ENCODE measurements at places on chromosomes 11 and 22.

DNA sequence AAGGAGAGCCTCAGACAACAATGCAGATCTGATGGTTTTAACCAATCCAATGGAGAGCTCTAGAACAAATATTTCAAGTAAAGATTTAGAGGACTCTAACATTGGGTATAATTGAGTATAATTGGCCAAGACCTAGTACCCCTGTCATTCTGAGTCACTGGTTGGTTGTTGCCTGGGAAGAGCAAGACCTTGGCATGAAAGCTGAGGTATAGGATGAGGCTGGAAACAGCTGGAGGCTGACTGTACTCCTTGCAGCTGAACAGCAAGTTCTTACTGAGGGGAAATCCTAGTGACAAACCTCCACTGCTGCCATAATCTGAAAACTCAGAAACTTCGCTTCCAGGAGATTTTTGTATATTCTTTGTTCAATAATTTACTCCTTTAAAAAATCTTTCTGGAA is 54.3 kb upstream of the MUC15 start:
- H3K4me3 ChIP-seq: no peak overlapping the region
- no peaks in the 10 kb centered on the region for H3K36me3 ChIP-seq
- no peaks in the 10 kb centered on the region for H3K4me1 ChIP-seq
- no peak for DNase-seq
- no peaks in the 10 kb centered on the region for H3K27me3 ChIP-seq

GRCh38 chr11:36333468-36333867 is 37.4 kb downstream of the PRR5L start:
- no peaks in the 10 kb centered on the region for H3K4me1 ChIP-seq
- no peak overlapping the region for H3K27ac ChIP-seq
- H3K36me3 ChIP-seq: no peaks in the 10 kb centered on the region
- DNase-seq: no peak
- no peaks in the 10 kb centered on the region for H3K27me3 ChIP-seq

DNA sequence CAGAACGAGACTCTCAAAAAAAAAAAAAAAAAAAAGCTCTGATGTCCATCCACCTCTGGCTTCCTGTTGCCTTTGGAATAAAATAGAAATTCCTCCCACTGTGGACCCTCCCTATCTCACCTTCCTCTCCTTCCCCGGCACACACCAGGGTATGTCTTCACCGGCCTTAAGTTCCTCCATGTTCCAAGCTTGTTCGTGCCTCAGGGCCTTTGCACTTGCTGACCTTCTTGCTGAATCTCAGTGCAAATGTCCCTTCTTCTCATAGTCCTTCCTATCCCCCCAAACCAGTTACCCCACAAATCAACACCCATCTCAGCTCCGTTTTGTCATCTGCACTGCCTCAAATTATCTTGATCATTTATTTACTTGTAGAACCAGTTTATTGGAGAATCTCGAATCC is 20.6 kb downstream of the IFT27 start:
- H3K36me3 ChIP-seq: no peaks in the 10 kb centered on the region
- H3K4me3 ChIP-seq: no peak overlapping the region
- no peak overlapping the region for H3K27ac ChIP-seq
- DNase-seq: no peak
- no peaks in the 10 kb centered on the region for H3K4me1 ChIP-seq
- H3K27me3 ChIP-seq: peaks cover 2% of the 10 kb centered on the region

DNA sequence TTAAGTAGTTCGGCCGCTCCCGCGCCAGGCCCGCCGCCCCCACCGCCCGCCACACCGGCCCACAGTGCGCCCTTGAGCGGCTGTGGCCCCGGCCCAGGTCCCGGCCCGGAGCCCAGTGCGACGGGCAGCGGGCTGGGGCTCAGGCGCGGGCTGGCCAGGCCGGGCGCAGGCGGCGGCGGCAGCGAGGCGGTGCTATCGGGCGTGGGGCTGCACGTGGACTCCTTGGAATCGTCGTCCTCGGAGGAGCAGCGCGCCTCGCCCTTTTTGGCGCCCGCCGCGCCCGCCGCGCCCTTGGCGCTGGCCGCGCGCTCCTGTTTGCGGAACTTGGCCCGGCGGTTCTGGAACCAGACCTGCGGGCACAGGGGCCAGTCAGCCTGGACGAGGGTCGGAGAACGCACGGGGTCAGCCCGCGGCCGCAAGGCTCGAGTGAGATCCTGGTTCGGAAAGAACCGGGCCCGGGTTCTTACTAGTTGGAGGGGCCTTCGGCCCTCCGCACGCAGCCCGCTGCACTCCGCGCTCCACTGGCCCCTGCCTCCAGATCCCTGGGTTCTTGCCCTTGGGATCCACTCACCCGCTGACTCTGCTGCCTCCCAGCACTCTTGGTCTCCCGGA is 4.0 kb downstream of the PHOX2A start:
- peaks cover 23% of the 10 kb centered on the region for H3K36me3 ChIP-seq
- H3K27ac ChIP-seq: no peak overlapping the region
- H3K4me3 ChIP-seq: no peak overlapping the region
- peaks cover 49% of the 10 kb centered on the region for H3K27me3 ChIP-seq
- no peak for DNase-seq
- peaks cover 25% of the 10 kb centered on the region for H3K4me1 ChIP-seq

DNA sequence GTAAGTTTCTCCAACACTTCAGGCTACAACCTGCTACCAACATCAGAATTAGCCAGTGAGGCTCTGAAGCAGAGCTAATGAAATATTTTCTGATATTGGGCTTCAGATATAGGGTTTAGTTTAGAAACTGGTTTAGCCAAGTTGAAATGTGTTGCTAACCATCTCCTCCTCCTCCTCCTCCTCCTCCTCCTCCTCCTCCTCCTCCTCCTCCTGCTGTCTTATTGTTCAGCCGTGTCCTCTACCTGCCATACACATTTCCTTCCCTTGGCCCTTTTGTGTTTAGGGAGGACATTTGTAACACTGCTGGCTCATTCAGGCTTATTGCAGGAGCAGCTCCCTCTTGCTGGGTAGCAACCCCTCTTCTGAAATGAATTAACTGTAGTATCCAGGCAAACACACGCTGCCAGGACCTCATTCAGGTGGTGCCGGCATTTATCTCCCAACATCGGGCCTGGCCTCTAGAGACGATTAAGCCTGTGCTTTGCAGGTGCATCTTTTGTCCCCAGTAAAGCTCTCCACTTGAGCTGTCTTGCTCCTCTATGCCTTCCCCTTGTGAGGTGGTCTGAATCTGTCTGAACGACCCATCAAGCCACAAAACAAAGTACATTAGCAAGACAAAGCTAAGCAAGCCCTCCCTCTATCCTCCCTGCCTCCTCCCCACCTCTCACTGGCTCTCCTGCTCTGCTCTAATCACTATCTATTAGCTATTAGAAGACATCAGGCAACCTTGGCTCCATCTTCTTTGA is 82.9 kb downstream of the KCNJ1 start:
- H3K27me3 ChIP-seq: no peaks in the 10 kb centered on the region
- H3K27ac ChIP-seq: no peak overlapping the region
- H3K4me1 ChIP-seq: peaks cover 12% of the 10 kb centered on the region
- H3K36me3 ChIP-seq: peaks cover 83% of the 10 kb centered on the region
- no peak overlapping the region for H3K4me3 ChIP-seq

- H3K4me1 ChIP-seq: no peaks in the 10 kb centered on the region
- no peaks in the 10 kb centered on the region for H3K36me3 ChIP-seq
- no peak overlapping the region for H3K4me3 ChIP-seq
- no peak for DNase-seq
Observed at GRCh38 chr11:75389925-75390324, 9.4 kb upstream of the RPS3 start.

DNA sequence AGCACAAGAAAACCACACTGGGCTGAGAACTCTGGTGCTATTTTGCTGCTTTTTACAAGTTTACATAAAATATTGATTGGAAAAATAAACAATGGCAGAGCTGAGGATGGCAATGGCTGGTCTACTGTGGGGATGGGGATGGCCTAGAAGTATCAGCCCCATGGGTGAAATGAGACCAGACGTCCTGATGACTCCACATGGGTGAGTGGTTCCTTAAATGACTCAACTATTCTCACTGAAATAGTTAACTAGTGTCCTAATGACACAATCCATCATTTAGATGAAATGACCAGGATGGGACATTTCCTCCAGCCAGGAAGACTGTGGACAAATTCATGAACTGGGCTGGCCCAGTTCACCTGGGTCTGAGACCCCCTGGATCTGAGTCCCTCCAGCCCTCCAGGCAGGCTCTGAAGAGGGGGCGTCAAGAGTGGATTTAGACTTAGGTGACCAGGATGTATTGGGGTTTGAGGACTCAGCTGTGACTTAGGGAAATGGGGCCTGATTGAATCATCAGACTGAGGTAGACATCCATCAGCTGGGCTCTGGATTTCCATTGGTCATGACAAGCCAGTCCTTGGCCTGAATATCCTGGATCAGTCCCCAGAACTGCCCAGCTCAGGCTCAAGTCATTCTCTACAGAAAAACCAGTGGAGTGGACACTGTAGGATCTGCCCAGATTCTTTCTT is 98.2 kb upstream of the IGLL5 start:
- peaks cover 43% of the 10 kb centered on the region for H3K4me1 ChIP-seq
- H3K27me3 ChIP-seq: no peaks in the 10 kb centered on the region
- no peak for DNase-seq
- H3K36me3 ChIP-seq: no peaks in the 10 kb centered on the region
- peak overlapping the region; percentile 12 for H3K27ac ChIP-seq

DNA sequence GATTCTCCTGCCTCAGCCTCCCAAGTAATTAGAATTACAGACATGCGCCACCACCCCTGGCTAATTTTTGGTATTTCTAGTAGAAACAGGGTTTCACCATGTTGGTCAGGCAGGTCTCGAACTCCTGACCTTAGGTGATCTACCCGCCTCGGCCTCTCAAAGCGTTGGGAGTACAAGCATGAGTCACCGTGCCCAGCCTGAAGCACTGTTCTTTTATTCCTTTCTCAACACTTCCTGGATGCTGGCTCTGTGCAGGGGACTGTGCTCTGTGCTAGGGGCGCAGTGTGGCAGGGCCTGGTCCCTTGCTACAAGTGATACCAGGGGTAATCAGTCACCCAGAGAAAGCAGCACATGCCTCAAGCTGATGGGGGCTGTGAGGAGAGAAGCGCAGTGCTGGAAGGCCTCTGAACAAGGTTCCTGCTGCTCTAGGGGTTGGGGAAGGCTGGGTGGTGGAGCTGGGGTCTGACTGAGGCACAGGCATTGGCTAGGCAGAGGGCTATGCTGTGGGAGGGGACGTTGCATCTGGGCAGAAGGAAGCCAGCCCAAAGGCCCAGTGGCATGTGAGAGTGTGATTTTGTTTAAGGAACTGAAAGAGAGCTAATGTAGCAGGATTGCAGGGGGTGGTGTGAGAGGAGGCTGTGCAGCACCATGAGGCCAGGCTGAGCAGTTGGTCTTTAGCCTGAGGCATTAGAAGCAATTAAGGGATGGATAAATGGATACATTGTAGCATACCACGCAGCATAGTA is 42.5 kb downstream of the CABIN1 start:
- no peaks in the 10 kb centered on the region for H3K27me3 ChIP-seq
- peaks cover 77% of the 10 kb centered on the region for H3K36me3 ChIP-seq
- H3K4me1 ChIP-seq: no peaks in the 10 kb centered on the region
- DNase-seq: no peak
- no peak overlapping the region for H3K4me3 ChIP-seq

DNA sequence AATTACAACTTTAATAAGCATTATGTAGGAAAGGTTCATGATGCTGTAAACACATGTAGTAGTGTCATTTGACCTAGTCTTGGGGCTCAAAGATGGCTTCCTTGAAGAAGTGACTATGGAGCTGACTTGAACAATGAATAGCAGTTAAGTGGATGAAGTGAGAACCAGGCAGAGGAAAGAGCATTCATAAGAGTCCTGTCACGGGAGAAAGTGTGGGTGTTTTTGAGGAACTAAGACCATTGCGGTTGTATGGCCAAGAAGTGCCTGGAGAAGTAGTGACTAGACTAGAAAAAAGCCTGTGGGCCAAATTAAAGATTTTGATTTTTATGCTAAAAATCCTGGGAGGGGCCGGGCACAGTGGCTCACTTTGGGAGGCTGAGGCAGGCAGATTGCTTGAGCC is 7.2 kb upstream of the IL18BP start:
- no peaks in the 10 kb centered on the region for H3K4me1 ChIP-seq
- peaks cover 5% of the 10 kb centered on the region for H3K36me3 ChIP-seq
- no peak for DNase-seq
- H3K27ac ChIP-seq: no peak overlapping the region
- H3K4me3 ChIP-seq: no peak overlapping the region
- H3K27me3 ChIP-seq: no peaks in the 10 kb centered on the region

GRCh38 chr11:124440608-124441007 is 4.9 kb downstream of the OR8B8 start:
- no peak for DNase-seq
- H3K4me1 ChIP-seq: no peaks in the 10 kb centered on the region
- no peak overlapping the region for H3K27ac ChIP-seq
- no peak overlapping the region for H3K4me3 ChIP-seq
- H3K27me3 ChIP-seq: no peaks in the 10 kb centered on the region

DNA sequence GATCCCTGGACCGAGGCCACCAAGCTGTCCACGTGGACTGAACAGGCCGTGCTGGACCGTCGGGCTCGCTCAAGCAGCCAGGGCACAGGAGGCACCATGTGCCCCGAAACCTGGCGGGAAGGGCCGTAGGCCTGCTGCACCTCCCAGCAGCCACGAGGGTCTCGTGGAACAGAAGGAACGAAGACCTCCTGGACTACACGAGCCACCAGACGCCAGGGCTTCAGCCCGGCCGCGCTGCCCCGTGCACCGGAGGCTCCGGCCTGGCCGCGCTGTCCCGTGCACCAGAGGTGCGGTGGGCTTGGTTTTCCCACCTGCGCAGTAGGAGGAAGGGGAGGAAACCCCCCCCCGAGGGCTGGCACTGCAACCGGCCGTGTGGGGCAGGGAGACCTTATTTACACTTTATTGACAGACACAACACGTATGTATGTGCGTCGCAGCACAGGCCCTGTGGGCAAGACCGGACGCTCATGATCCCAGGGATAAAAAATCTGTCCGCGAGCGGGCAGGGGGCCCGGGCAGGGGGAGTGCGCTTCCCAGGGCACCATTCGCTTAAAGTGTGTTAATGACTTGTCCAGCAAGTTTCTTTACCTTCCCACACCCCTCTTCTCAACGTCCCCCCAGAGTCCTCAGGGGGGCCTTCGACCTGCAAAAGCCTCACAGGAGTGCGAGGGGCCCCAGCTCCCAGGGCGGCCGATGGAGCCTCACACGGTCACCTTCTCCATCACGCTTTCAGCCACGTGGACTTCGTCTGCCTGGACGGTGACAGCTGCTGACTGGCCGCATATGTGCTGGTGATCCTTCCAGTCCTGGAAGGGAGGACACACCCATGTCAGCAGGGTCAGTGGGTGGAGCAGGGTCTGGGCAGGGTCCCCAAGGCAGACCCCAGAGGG is 7.0 kb downstream of the DRD4 start:
- H3K27ac ChIP-seq: no peak overlapping the region
- peaks cover 10% of the 10 kb centered on the region for H3K27me3 ChIP-seq
- peaks cover 8% of the 10 kb centered on the region for H3K4me1 ChIP-seq
- no peak overlapping the region for H3K4me3 ChIP-seq

- no peaks in the 10 kb centered on the region for H3K4me1 ChIP-seq
- no peaks in the 10 kb centered on the region for H3K27me3 ChIP-seq
- H3K27ac ChIP-seq: no peak overlapping the region
- H3K36me3 ChIP-seq: no peaks in the 10 kb centered on the region
- no peak for DNase-seq
Observed at GRCh38 chr11:123265951-123266350, 70.9 kb upstream of the CLMP start.

- no peaks in the 10 kb centered on the region for H3K36me3 ChIP-seq
- H3K27me3 ChIP-seq: no peaks in the 10 kb centered on the region
- H3K4me1 ChIP-seq: no peaks in the 10 kb centered on the region
Observed at GRCh38 chr11:118975771-118976709, 4.5 kb downstream of the FOXR1 start.

- no peak overlapping the region for H3K4me3 ChIP-seq
- no peaks in the 10 kb centered on the region for H3K27me3 ChIP-seq
- H3K4me1 ChIP-seq: no peaks in the 10 kb centered on the region
- no peaks in the 10 kb centered on the region for H3K36me3 ChIP-seq
- no peak overlapping the region for H3K27ac ChIP-seq
Observed at GRCh38 chr11:30538251-30538650, 47.9 kb downstream of the MPPED2 start.

All from effector memory CD4-positive, alpha-beta T cell (primary cell).